ENCODE measurements at places on chromosomes 7 and 10.

DNA sequence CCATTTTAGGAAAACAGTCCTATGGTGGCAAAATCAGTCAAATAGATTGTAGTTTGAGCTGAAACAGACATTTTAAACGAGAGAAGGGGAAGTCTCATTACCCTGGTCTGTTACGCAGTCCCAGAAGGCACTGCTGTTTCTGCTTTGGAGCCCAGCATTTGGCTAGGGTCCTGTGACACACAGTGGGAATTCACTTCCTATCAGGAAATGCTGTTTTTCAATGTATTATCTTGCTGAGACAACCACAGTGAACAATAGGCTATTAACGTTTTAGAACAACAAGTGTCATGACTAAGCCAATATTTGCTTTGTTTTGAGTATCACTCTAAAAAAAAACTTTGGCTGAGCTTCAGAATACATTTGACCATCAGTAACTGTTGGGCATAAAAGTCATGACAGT, 74.1 kb downstream of the ADD3 start:
- no peak for DNase-seq

DNA sequence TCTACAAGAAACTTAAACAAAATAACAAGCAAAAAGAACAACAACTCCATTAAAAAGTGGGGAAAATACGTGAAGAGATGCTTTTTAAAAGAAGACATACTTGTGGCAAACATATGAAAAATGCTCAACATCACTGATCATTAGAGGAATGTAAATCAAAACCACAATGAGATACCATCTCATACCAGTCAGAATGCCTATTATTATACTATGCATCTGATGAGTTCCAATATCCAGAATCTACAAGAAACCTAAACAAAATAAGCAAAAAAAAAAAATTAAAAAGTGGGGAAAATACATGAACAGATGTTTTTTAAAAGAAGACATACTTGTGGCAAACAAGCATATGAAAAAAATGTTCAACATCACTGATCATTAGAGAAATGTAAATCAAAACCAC, 29.6 kb upstream of the AKR1C3 start:
- DNase-seq, result no peak

- DNase-seq, result no peak
Observed at GRCh38 chr7:152633072-152633471, 42.9 kb downstream of the XRCC2 start.

DNA sequence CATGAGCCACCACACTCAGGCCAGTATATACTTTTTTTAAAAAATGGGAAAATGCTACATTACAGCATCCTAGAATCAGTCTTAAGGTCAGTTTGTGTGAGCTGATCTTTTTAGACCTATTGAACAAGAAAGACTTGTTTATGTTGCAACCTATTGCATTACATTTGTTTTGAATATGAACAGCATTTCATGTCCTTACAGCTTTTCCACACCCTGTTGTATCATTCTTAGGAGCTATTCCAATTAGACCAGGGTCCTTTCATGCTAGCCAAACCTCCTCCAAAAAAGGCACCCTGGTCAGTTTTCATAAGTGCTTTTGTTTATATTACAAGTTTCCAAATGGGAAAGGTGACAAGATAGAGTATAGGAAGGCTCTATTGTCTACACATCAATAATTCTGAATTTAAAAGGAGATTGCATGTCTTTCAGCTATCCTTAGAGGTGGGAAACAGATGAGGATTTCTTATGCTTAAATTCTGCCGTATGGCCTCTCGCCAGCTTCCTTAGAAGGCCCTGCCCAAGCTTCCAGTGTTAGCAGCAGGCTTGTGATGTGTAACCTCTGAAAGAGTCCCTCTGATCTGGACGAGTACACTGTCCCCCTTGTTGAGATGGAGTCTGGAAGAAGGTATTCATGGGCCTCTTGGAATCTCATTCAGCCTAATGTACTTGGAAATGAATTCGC, 171.9 kb downstream of the OTUD1 start:
- no peak for DNase-seq

- DNase-seq, result no peak
Observed at GRCh38 chr7:147765301-147765700, 825.3 kb upstream of the C7orf33 start.

- DNase-seq, result no peak
Observed at GRCh38 chr7:134632937-134633540, 13.6 kb upstream of the BPGM start.

DNA sequence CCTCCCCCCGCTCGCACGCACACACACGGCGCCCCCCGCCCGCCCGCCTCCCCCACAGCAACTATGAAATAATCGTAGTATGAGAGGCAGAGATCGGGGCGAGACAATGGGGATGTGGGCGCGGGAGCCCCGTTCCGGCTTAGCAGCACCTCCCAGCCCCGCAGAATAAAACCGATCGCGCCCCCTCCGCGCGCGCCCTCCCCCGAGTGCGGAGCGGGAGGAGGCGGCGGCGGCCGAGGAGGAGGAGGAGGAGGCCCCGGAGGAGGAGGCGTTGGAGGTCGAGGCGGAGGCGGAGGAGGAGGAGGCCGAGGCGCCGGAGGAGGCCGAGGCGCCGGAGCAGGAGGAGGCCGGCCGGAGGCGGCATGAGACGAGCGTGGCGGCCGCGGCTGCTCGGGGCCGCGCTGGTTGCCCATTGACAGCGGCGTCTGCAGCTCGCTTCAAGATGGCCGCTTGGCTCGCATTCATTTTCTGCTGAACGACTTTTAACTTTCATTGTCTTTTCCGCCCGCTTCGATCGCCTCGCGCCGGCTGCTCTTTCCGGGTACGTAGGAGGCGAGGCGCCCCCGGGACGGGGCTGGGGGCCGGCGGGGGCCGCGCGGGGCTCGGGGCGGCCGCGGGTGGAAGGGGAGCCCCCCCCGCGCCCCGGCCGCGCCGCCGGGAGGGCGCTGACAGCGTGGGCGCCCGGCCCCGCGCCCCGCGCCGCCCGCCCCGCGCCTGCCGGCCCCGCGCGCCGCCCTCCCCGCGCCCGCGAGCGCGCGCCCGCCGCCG, 441 bp downstream of the BMI1 start:
- DNase-seq, result peak; percentile 55

- no peak for DNase-seq
Observed at GRCh38 chr10:18539335-18539734, 112.1 kb downstream of the NSUN6 start.

- DNase-seq, result no peak
Observed at GRCh38 chr7:46170792-46171191, 249.7 kb upstream of the IGFBP3 start.

GRCh38 chr7:132755538-132756483, 179.5 kb upstream of the PLXNA4 start:
- no peak for DNase-seq

DNA sequence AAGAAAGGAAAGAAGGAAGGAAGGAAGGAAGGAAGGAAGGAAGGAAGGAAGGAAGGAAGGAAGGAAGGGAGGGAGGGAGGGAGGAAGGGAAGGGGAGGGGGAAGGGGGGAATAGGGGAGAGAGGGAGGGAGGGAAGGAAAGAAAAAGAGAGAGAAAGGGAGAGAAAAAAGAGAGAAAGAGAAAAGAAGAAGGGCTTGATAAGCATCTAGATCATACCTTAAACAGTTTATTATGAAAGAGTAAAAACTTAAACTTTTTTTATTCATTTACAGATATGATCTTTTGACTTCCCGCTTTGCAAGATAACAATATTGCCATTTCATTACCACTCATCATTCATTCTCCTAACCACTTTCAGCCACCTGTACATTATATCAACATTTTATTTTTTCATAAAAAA, 53.6 kb upstream of the TMEM106B start:
- DNase-seq, result no peak

- DNase-seq, result no peak
Observed at GRCh38 chr10:119466655-119467054, 75.9 kb downstream of the RGS10 start.

DNA sequence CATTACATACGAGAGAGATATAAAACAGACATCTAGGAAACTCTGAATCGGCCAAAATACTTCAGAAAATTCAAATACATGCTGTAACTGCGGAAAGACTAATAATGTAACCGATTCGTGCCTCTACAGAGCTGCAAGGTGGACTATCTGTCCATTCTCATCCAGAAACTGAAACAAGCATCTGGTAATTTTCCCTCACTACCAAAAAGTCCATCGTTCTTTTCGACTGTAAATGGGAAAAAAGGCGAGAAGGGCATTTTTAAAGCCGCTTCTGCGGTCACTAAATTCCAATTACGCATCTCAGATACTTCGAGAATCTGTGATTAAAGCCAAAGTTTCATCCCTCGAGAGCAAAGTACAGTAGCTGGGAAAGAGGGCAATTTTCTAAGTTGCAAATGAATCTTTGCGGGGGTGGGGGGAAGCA, 1.3 kb downstream of the OGA start:
- no peak for DNase-seq

DNA sequence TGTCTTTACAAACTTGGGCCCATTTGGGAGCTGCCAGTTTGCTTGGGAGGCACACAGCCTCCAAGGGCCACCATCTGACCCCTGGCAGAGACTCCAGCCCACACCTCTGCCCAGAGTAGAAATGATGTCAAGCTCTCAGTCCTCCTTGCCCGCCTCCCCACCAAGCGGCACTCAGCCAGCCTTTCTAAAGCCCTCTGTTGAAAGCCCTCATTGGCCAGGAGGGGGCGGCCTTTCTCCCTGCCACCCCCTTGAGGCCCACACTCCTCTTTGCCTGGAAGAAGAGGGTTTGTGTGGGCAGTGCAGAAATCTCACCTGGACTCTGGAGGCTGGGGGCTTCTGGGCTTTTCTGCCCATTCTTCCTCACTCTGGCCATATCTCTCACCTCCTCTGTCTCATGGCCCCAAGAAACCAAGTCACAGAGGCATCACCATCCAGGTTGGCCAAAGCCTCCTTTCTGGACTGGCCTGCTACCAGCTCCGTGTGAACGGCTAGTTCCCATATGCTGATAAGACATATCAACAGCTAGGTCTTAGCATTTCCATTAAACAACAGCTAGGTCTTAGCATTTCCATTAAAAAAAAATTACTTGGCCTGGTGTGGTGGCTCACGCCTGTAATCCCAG, 36.1 kb downstream of the UBTD1 start:
- DNase-seq, result no peak

GRCh38 chr7:155750255-155751125, 61.8 kb downstream of the SHH start:
- no peak for DNase-seq

GRCh38 chr7:158106272-158106671, 481.4 kb downstream of the PTPRN2 start:
- no peak for DNase-seq

DNA sequence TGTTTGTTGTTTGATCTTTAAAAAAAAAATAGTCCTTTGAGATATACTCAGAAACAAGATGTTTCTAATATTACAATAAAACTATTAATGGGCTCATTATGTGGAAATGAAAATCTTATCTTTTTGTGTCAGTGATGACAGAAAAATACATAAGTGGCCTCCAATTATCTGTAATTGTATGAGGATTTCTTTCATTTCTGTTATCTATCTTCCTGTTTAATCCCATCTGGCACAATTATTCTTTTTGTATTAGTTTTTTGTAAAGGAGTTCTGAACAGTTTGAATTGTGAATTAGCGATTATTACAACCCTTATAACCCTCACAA, 270.8 kb downstream of the BBS9 start:
- no peak for DNase-seq

DNA sequence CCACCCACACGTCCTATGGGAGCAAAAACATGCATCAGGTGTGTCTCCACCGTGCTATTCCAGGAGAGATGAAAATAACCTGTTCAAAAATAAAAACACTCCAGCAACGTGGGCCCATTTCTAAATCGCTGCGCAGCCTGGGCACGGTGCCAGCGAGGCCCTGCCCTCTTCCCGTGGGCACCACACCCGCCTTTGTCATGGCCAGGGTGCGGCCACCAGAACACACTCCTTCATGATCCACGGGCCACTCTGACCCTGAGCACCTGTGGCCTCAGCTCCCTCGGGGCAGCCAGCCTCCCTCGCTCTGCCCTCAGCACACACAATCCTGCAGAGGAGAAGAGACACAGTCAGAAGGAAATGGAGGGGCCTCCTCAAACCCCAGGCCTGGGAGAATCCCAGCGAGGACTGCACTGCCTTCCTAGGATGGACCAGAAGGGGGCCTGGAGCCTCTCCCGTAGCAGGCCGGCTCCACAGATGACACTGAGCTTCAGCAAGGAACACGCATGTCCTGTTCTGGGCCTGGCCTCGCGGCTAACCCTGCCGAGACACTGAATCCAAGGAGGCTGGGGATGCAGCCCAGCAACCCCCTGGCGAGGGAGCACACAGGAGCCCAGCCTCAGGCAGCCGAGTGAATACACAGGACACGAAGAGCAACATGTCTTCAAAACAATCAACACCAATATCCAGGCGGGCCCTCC, 169.0 kb downstream of the MAD1L1 start:
- DNase-seq, result no peak

DNA sequence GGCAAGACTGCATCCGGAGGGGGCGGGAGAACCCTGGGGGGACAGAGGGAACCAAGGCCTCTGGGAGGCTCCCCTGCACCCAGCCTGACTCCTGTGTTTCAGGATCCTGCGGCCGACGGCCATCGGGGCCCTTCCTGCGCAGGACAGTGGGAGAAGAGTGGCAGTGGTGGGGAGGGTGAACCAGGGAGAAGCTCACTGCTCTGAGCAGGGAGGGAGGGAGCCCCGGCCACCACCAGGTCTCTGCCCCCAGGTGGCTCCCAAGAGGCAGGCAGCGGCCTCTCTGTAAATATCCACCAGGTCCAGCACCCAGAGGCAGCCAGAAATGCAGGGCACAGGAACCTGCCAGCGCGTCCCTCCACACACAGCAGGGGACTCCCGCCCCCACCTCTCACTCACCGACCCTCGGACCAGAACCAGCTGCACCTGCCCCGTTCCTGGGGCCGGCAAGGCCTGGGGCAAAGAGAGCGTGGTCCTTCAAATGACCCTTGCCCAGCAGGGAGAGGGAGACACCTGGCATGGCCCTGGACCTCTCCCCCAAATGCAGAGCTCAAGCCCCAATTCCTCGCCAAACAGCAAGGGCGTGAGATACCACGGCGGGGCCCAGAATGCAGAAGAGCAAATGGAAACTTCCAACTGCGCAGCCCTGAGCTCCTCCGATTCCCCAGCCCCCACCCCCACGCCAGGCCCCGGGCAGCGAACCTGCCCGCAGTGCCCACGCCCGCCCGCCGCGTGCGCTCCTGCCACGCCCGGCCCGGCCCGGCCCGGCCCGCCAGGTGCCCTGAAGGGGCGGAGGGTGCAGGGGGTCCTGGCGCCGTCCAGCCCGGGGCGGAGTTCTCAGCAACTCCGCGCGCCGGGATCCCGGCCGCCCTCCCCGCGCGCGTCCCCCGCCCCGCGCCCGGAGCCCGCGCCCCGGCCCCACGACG, 805 bp downstream of the RASGEF1A start:
- DNase-seq, result no peak

DNA sequence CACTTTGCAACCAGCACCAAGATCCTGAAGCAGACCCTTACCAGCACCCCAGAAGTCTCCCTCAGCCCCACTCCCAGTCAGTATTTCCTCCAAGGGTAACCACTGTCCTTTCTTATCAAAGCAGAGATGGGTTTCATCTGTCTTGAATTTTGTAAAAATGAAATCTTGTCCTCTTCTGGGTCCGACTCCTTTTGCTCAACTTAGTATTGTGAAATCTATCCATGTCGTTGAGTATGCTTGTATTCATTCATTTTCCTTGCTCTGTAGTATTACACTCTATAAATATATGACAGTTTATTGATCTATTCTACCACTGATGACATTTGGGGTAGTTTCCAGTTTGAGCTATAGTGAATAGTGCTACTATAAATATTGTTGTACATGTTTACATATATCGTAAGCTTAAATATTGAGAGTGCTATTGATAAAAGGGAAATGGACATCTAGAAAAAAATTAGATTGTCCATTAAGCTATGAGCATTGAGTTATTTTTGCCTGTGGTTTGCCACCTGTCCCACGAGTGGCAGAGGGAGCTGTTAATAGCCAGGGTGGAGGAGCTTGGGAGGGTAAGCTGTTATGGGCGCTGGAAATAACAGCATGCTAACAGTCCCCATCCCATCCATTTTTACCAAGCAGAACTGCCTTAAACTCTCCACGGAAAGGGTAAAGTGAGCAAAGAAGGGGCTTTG, 36.5 kb downstream of the AIFM2 start:
- no peak for DNase-seq

All from T-helper 17 cell (primary cell).